ENCODE measurements at places on chromosomes 11 and 22.

GRCh38 chr22:42610186-42610585 lies 4.5 kb downstream of the POLDIP3 start:
- no peak for DNase-seq

DNA sequence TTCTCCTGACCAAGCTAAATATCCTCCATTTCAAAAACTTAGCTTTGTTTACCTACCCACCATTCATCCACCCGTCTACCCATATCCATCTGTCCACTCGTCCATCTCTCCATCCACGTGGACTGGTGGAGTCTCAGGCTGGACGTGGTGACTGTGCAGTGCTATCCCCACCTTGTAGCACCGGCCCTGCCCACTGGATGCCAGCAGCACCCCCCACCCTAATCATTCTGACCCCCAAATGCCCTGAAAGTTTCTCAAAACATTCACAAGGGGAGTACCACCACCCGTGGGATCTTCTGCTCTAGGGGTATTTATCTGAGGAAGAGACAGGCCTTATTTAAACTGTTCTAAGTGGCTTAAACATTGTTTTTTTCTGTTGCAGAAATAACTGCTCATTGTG lies 206.4 kb downstream of the TBC1D22A start:
- DNase-seq: no peak

GRCh38 chr11:33652431-33652830 lies 48.2 kb downstream of the C11orf91 start:
- DNase-seq: no peak

DNA sequence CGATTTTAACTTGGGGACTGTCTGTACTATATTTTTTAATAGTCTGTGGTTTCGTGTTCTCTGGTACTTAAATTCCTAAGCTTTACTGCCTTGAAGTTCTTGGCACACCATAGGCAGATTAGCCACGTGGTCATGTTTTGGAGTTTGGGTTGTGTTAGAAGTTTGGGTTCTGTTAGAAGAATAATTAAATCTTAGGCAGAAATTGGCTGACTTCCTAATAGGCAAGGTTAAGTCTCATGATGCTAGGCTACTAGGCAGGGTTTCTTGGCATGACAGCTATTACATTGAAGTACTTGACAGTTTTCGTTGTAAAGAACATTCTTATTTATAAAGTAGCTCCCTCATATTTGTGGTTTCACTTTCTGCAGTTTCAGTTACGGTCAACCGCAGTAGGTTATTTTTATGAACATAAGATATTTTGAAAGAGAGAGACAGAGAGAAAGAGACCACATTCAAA lies 30.0 kb upstream of the MMP7 start:
- no peak for DNase-seq

GRCh38 chr11:1757861-1758610 lies 5.7 kb downstream of the CTSD start:
- no peak for DNase-seq

- no peak for DNase-seq
Measured at GRCh38 chr22:49481659-49482399, 345.8 kb downstream of the BRD1 start.

DNA sequence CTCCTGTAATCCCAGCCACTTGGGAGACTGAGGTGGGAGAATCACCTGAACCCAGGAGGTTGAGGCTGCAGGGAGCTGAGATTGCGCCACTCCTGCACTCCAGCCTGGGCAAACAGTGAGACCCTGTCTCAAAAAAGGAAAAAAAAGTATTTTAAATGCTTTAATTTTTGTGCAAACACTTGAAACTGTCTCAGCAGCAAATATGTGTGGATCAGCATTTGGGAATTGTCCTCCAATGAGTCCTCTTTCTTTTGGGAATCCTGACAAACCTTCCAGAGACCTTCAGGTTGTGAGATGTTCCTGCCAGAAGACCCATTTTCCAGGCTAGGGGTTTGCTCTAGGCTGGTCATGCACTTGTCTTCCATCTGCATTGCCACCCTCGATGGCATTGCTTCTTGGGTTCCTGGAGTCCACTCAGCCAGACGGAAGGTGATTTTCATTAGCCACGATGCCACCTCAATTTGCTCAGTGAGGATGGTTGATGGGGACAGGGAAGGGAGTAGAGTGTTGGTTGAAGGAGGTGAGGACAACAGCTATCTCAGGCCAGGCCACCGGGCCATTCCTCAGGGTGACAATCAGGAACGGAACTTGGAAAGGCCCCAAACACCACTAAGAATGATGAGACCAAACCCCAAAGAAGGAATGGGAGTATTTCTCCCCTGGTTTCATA lies 55.4 kb downstream of the ST14 start:
- DNase-seq: no peak

DNA sequence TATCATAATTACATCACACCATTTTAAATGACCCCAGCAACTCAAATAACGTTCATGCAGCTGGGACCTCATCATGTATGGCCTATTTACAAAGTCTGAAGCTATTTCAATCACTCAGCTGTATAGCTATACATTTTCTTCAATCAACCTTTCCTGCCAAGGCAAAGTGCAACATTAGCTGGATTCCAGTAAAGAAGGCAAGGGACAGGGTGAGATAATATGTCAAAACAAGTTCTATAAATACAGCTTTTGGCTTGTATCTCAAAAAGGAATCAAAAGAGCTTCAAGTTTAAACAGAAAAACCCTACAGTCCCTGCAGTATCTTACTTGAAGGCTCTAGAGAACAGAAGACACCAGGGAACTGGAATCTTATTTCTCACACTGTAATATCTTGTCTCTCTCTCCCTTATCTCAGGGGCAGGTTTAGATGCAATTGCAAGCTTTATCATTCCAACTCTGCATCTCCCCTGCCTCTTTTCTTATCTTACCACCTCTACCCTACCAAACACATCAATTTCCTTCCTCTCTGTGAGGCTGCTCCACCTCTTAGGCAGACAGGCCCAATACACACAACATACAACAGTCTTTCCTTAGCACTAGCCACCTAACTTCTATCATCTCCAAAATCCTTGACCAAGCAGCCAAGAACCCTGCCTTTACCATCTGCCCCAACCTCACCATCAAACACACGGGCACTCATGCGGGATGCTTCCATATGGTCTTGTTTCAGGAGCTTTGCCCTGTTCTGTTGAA lies 34.5 kb downstream of the CELF1 start:
- DNase-seq: peak; percentile 72

Measured in NCI-H1694 treated with DMSO at 0.1 percent for 48 hours (cell line).